ENCODE measurements at places on chromosomes 2 and 18.
A peak's percentile ranks its signal among the peaks of the same experiment; 100 is the strongest.

DNA sequence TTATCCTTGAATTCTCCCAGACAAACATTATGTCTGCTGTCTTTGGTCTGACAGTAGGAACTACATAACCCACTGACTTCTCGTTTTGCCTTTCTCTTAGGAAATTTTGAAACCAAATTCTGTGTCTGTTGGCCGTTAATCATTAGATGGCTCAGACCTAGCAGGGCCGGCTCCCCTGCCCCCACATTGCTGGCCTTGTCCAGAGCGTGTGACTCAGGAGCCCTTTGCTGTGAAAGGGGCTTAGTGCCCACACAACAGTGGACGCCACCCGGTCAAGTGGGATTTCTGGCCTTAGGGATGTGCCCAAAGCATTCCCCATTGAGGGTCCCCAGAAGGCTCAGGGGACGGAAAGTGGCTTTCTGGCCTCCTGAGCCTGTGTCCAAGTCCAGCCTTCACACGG is 137.5 kb downstream of the CTIF start:
- DNase-seq, result no peak

DNA sequence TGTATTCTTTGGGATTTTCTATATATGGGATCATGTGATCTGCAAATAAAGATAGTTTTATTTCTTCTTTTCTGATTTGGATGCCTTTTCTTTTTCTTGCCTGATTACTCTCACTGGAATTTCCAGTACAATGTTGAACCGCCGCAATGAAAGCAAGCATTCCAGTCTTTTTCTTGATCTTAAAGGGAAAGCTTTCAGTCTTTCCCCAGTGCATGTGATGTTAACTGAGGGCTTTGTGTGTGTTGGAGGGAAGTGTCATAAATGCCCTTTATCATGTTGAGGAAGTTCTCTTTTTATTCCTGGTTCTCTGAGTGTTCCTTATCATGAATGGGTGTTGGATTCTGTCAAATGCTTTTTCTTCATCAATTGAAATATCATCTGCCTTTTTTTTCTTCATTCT is 16.9 kb upstream of the CYBRD1 start:
- DNase-seq, result no peak

DNA sequence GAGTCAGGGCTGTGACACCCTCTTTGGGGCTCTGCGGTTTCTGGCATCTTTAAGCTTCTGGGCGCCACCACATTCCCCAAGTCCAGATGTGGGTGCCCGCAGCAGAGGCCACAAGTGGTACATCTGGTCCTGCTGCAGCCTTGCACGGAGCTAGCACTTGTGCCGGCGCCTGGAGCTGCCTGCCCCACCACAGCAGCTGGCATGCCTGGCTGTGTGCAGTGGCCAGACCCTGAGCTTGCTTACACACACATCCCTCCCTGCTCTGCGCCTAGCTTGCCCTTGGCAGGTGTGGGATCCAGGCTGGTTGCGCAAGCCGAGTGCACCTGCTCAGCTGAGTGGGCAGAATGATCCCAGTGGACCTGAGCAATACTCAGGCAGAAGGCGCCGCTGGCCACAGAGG is 27.3 kb downstream of the SLC4A10 start:
- DNase-seq, result no peak

DNA sequence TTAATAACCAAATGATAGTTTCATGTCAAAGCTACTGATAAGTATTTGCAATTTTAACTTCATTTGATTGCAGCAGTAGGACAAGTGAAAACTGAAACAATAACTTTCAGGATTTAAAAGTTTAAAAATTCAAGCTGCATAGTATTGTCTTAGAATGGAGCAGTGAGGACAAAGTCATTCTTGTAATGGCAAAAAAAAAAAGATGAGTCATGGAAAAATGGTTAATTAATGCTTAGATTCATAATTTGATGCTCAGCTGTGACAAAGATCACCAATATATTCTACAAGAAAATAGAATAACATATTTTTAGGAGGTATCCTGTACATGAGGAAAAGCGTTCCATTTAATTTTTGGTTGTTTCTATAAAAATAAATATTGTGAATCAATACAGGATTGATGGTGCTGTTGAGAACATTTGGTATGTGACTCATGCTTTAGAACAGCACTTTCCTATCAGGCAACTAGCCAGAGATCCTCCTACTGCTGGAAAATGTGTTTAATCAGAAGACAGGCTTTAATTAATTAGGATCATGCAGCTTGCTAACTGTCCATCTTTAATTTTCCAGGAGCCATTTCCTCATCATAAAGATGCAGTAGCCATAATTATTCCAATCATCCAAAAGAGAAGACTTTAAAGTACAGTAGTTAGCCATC is 239.0 kb upstream of the MMADHC start:
- no peak for DNase-seq

GRCh38 chr2:177692783-177693269 is 300.3 kb downstream of the AGPS start:
- DNase-seq, result no peak

DNA sequence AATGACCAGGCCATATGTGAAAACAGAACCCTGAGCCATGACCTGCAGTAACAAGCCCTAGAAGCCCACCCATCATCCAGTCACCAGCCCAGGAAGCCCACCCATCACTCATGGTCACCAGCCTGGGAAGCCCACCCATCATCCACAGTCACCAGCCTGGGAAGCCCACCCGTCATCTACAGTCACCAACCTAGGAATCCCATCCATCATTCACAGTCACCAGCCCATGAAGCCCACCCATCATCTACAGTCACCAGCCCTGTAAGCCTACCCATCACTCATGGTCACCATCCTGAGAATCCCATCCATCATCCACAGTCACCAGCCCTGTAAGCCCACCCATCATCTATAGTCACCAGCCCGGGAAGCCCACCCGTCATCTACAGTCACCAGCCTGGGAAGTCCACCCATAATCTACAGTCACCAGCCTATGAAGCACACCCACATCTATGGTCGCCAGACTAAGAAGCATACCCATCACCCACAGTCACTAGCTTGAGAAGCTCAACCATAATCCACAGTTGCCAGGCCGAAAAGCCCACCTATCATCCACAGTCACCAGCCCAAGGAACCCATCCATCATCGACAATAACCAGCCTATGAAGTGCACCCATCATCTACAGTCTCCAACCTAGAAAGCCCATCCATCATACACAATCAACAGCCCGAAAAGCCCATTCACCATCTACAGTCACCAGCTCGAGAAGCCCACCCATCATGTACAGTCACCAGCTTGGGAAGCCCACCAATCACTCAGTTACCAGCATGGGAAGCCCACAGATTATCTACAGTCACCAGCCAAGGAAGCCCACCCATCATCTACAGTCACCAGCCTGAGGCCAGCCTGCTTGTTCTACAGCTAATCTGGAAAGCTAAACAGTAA is 91.9 kb downstream of the TWIST2 start:
- no peak for DNase-seq

DNA sequence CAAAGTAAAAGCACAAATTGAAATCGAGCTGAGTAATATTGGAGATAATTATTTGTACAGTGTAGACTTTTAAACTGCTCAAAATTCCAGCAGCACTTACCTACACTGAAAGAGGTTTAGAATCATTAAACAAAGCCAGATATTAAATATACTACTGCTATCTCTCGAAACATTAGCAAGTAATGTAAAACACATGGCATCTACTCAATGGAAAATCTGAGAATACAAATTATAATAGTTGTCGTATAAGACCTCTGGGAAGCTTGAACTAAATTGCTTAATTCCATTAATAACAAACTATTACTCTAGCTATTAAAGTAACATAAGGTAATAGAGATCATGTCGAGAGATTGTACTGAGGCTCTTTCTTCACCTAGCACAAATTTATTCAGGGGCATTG is 108.9 kb downstream of the KLHL29 start:
- DNase-seq, result no peak

DNA sequence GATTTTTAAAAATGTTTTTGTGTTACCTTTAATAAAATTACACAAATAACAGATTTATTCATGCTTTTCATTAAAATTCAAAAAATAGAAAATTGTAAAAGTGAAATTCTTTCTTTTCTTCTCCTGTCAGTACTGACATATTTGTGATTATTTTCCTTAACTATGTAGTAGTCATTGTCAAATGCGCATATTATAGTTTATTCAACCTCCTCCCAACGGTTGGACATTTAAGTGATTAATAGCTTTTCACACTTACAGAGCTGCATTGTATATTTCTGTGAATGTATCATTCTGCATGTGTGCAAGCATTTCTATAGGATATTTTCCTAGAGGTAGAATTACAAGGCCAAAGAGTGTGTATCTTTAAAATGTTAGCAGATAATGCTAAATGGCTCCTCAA is 259.2 kb downstream of the SH3BP4 start:
- no peak for DNase-seq

GRCh38 chr2:96318723-96319122 is 6.4 kb upstream of the ITPRIPL1 start:
- no peak for DNase-seq

GRCh38 chr2:238720232-238720672 is 127.6 kb upstream of the TWIST2 start:
- peak; percentile 64 for DNase-seq

DNA sequence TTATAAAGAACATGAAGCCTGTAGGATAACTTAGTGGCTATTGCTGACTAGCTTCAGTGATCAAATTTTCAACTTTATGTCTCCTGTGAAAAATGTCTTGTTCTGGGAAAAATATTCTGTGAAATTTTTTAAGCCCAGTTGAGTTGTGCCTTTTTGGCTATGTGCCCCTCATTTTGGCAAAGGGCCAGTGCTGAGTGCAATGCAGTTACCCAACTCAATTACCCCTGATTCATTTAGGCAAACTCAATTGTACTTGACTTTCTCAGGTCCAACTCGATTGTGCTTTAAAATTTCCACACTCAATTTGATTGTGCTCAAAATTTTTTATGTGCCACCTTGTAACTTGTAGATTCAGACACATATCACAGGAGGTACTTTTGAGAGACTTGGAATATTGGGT is 548.8 kb upstream of the NRP2 start:
- DNase-seq, result no peak

GRCh38 chr2:106943468-106944200 is 57.7 kb upstream of the ST6GAL2 start:
- no peak for DNase-seq

DNA sequence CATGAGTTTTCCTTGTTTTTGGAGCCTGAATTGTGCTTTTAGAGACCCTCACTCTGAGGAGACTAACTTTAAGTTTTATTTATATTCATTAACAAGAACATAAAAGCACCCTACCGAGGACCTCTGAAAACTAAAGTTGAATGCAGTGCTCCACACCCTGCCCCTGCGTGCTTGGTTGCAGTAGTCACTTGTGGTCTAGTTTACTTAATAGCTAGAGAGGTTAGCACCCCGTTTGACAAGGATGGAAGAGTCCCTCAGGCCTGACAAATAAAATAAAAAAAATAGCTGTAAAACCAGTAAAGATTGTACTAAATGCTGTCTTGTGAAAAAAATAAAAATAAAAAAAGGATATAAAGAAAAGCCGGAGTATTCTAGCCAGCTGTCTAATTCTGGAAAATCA is 395.2 kb downstream of the MTX2 start:
- DNase-seq, result no peak

- no peak for DNase-seq
Measured at GRCh38 chr2:219496825-219497494, 1.7 kb upstream of the GMPPA start.

GRCh38 chr2:238160206-238161129 is 1.7 kb downstream of the ERFE start:
- no peak for DNase-seq

DNA sequence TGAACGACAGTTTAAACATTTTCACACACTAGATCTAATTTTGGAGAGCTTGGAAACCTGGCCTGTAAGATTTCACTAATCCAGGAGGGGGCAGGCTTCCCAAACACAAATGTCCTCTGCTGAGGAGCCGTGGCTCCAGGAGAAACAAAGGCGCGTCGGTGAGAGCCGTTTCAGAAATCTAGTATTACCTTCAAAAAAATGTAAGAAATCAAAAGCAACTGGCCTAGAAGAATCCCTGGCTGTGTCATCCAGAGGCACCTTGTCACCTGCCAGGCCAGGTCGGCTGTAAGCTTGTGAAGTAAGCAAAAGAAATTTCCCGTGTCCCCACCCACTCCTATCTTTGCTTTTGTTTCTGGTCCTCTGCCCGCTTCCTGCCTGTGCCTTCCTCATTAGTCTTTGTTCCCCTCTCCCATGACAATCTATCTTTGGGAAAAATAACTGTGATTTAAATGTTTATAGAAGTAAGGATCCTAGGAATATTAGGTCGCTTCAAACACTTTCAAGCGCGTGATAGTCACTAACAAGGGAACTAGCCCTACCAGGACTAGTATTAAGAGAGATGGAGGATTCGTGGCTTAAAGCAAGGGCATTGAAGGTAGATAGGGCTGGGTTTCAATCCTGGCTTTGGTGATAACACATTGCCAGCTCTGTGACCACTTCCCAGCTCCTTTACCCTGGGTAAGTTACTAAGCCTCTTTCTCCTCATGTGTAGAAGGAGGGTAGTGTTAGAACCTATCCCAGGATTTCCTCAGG is 99.5 kb upstream of the STK39 start:
- peak; percentile 64 for DNase-seq

- DNase-seq, result no peak
Measured at GRCh38 chr2:170845343-170845742, 28.7 kb downstream of the GAD1 start.

- DNase-seq, result no peak
Measured at GRCh38 chr2:86520153-86520552, 43.1 kb downstream of the CHMP3 start.

DNA sequence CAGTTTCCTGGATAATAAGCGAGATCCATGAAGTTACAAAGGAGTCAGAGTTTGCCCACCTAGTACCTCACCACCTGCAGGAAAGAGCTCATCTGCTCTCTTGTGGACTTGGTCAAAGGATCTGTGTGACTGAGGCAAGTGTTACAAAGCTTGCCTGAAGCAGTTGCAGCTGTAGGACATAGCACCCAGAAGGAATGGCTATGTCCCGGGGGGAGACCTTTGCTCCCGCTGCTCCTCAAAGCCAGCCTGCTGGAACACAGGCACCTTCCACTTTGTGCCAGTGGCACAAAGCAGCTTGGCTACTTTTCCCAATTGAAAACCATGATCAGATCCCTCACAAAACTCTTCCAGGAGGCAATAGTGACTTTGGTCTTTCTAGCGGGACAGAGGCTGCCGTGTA is 3.1 kb upstream of the SULT1C2 start:
- no peak for DNase-seq

DNA sequence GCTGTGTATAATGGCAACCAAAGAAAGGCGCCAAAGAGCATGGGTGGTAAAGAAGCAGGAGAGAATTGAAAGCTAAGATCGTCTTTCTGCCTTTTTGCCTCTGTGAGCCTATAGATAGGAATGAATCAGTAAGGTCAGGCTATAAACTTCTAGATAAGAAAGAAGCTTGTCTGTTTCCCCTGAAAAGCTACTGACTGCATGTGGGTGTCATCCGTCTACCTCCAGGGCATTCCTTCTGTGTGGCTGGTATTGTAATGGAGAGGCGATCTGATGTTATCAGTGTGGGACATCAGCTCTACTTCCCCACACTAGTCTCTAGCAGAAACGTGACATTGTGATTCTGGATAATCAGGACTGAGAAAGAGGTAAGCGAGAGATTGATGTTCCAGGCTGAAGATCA is 63.4 kb upstream of the PLA2R1 start:
- DNase-seq, result no peak

DNA sequence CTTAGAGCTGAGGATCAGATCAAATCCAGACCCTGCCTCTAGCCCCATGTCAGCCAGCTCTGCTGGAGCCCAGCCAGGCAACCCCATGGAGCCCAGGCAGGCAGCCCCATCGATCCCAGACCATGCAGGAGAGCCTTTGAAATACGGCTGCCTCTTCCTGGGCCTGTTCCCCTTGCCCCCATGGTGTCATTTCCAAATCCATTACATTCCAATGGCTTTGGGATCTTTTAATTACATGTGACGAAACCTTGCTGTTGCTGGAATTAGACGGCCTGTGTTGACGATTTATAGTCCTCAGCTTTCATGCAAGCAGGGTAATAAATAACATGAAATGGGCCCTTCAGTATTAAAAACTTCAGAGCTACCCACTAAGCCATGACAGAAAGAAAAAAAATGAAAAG is 75.8 kb upstream of the SLC14A2 start:
- no peak for DNase-seq
